ENCODE measurements at places on chromosomes 5 and 9. TPM values are rescaled to one million over a fixed set of nuclear protein-coding genes. Genes with fewer than 3 reads are reported as not detected.

DNA sequence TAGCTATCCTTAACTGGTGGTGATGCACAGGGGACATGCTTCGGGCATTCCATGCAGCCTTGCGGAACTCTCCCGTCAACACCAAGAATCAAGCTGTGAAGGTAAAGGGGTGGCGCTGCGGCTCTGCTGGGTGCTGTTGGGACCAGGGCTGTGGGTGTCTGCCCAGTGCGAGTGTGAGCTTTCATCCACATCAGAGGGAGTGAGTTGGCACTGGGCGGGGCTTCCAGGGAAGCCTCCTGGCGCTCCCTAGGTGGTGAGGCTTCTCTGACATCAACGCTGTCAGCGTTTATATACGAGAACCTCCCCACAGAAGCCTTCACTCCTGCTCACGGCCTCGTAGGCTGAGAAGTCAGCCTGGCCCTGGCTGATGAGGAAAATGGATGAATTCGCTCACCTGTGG lies 11.7 kb downstream of the ARPC5L start:
- H3K36me3 ChIP-seq = no peaks in the 10 kb centered on the region
- H3K4me1 ChIP-seq = peaks cover 31% of the 10 kb centered on the region
- no peaks in the 10 kb centered on the region for H3K27me3 ChIP-seq
- no peak for DNase-seq
- H3K27ac ChIP-seq = no peak overlapping the region

DNA sequence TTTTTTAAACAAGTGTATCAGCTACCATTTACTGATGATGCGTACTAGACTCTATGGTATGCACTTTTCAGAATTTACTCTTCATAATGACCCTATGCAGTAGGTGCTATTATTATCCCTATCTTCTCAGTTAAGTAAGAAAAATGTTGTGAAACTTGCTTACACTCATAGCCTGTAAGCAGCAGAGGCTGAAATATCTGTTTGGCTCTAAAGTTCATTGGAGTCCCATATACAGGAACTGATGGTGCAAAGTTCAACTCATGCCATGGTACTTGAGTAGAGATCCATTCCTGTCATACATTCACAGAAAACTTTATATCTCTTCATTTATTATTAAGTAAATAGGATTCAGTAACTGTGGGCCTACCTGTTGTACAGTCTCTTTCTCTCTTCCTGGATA lies 41.4 kb upstream of the CCDC112 start:
- no peak for DNase-seq
- no peaks in the 10 kb centered on the region for H3K4me1 ChIP-seq
- no peak overlapping the region for H3K27ac ChIP-seq
- H3K4me3 ChIP-seq = no peak overlapping the region
- no peaks in the 10 kb centered on the region for H3K36me3 ChIP-seq

Gene C7
- total RNA-seq = 288 TPM

Gene MSX2
- not detected for total RNA-seq

DNA sequence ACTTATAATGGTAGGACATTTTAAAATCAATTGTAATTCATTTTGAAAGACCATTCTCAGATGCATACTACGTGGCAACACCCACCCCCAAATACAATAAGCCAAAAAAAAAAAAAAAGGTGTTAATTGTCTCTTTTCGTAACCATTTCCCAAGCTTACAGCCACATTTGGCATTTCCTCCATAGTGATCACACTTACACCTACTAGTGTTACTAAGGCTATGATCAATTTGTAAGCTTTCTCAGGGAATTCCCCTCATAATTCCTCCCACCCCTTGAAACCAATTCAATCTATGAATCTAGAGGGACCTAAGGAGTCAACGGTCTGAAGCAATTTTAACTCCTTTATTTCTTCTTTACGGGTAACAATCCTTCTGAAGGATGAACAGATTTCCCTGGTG lies 40.1 kb downstream of the NR2F1 start:
- H3K4me3 ChIP-seq = no peak overlapping the region
- no peak for DNase-seq
- H3K27me3 ChIP-seq = no peaks in the 10 kb centered on the region

Gene HTR4
- total RNA-seq = not detected

GRCh38 chr5:178350361-178351220 lies 118.0 kb upstream of the PHYKPL start:
- no peak for DNase-seq
- H3K27ac ChIP-seq = no peak overlapping the region
- H3K27me3 ChIP-seq = peaks cover 7% of the 10 kb centered on the region
- no peaks in the 10 kb centered on the region for H3K4me1 ChIP-seq

Gene SH3GL2
- 1.3 TPM for total RNA-seq

- no peaks in the 10 kb centered on the region for H3K4me1 ChIP-seq
- H3K27me3 ChIP-seq = no peaks in the 10 kb centered on the region
- DNase-seq = no peak
Observed at GRCh38 chr5:54385994-54386393, 69.5 kb upstream of the HSPB3 start.

DNA sequence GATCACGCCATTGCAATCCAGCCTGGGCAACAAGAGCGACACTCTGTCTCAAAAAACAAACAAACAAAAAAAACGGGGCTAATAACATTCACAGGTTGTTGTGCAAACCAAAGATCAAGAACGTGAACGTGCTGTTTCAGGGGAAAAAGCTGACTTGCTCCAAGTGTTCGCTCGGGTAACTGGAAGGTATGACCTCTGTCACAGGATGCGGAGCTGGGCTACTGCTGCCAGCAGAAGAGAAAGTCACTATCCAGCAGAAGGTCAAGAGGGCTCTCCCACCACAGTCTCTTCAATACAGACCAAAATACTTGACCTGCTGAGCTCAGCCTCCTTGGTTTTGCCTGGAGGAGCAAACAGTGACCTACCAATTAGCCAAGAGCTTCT lies 59.7 kb downstream of the ABCA1 start:
- peak overlapping the region; percentile 57 for H3K27ac ChIP-seq
- no peak for DNase-seq
- H3K4me1 ChIP-seq = peaks cover 18% of the 10 kb centered on the region
- no peaks in the 10 kb centered on the region for H3K36me3 ChIP-seq
- no peaks in the 10 kb centered on the region for H3K27me3 ChIP-seq

Gene ZNF169
- 7.0 TPM for total RNA-seq

Gene SLC25A2
- not detected for total RNA-seq

GRCh38 chr5:36723912-36724311 lies 117.5 kb downstream of the SLC1A3 start:
- peak overlapping the region; percentile 60 for H3K27ac ChIP-seq
- no peaks in the 10 kb centered on the region for H3K4me1 ChIP-seq
- no peak overlapping the region for H3K4me3 ChIP-seq
- no peak for DNase-seq

Gene ZNF454
- 8.2 TPM for total RNA-seq

GRCh38 chr5:123176938-123177275 lies 87.9 kb downstream of the PRDM6 start:
- DNase-seq = no peak
- H3K4me3 ChIP-seq = no peak overlapping the region
- no peak overlapping the region for H3K27ac ChIP-seq
- no peaks in the 10 kb centered on the region for H3K36me3 ChIP-seq

GRCh38 chr9:90092508-90092907 lies 487.7 kb downstream of the GADD45G start:
- DNase-seq = no peak

- H3K27me3 ChIP-seq = no peaks in the 10 kb centered on the region
- DNase-seq = no peak
- H3K27ac ChIP-seq = no peak overlapping the region
- no peaks in the 10 kb centered on the region for H3K36me3 ChIP-seq
Observed at GRCh38 chr9:78462611-78463010, 165.7 kb downstream of the PSAT1 start.

DNA sequence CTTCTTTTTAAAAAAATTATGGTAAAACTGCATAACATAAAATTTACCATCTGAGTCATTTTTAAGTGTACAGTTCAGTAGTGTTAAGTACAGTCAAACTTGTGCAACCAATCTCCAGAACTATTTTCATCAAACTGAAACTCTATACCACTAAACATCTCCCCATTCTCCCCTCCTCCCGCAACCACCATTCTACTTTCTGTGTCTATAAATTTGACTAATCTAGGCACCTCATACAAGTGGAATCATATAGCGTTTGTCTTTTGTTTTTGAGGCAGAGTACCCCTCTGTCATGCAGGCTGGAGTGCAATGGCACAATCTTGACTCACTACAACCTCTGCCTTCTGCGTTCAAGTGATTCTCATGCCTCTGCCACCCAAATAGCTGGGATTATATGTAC lies 24.0 kb upstream of the EBF1 start:
- no peaks in the 10 kb centered on the region for H3K36me3 ChIP-seq
- H3K27ac ChIP-seq = no peak overlapping the region
- no peak overlapping the region for H3K4me3 ChIP-seq
- no peaks in the 10 kb centered on the region for H3K4me1 ChIP-seq

GRCh38 chr9:114226246-114227055 lies 71.1 kb downstream of the COL27A1 start:
- H3K4me1 ChIP-seq = no peaks in the 10 kb centered on the region
- no peak overlapping the region for H3K4me3 ChIP-seq
- no peak overlapping the region for H3K27ac ChIP-seq

GRCh38 chr5:122019919-122020590 lies 58.0 kb downstream of the LOX start:
- H3K36me3 ChIP-seq = no peaks in the 10 kb centered on the region
- no peaks in the 10 kb centered on the region for H3K27me3 ChIP-seq
- no peak overlapping the region for H3K27ac ChIP-seq
- no peak overlapping the region for H3K4me3 ChIP-seq
- H3K4me1 ChIP-seq = no peaks in the 10 kb centered on the region
- no peak for DNase-seq

Gene SPAAR
- 7.3 TPM for total RNA-seq

GRCh38 chr5:96408841-96409538 lies 24.1 kb downstream of the PCSK1 start:
- no peaks in the 10 kb centered on the region for H3K36me3 ChIP-seq
- no peaks in the 10 kb centered on the region for H3K27me3 ChIP-seq
- no peak overlapping the region for H3K4me3 ChIP-seq
- no peak overlapping the region for H3K27ac ChIP-seq
- DNase-seq = no peak

Gene C9
- not detected for total RNA-seq

GRCh38 chr9:123437201-123437600 lies 81.2 kb downstream of the CRB2 start:
- H3K4me3 ChIP-seq = no peak overlapping the region
- no peak overlapping the region for H3K27ac ChIP-seq
- H3K27me3 ChIP-seq = no peaks in the 10 kb centered on the region
- no peak for DNase-seq

DNA sequence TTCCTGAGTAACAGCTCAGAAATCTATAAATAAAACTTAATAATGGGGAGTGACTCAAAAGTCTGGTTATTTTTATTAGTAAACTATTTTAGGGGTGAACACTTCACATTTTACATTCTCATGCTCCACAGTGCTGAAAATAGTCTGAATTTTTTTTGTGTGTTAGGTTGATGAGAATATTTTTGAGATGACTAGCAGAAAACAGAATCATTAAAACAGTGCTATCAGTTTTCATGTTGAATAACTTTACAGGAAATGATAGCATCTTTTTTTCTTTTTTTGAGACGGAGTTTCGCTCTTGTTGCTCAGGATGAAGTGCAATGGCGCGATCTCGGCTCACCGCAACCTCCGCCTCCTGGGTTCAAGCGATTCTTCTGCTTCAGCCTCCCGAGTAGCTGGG lies 60.3 kb downstream of the TMC1 start:
- no peak overlapping the region for H3K4me3 ChIP-seq
- no peaks in the 10 kb centered on the region for H3K27me3 ChIP-seq
- no peak overlapping the region for H3K27ac ChIP-seq
- peaks cover 9% of the 10 kb centered on the region for H3K4me1 ChIP-seq
- no peaks in the 10 kb centered on the region for H3K36me3 ChIP-seq
- no peak for DNase-seq

Gene NOTCH1
- 29.6 TPM for total RNA-seq

DNA sequence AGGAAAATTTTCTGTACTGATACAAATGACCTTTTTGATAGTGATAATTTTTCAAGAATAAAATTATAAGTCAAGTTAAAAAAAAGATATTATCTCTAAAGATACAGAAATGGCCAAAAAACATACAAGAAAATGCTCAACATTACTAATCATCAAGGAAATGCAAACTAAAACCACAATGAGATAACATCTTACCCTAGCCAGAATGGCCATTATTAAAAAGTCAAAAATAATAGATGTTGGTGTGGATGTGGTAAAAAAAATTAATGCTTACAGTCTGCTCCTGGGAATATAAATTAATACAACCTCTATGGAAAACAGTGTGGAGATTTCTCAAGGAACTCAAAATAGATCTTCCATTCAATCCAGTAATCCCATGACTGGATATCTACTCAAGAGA lies 22.9 kb upstream of the PTGER4 start:
- no peaks in the 10 kb centered on the region for H3K36me3 ChIP-seq
- DNase-seq = no peak
- no peak overlapping the region for H3K27ac ChIP-seq
- no peaks in the 10 kb centered on the region for H3K4me1 ChIP-seq
- H3K4me3 ChIP-seq = no peak overlapping the region

Gene GGTA1
- total RNA-seq = 2.3 TPM

DNA sequence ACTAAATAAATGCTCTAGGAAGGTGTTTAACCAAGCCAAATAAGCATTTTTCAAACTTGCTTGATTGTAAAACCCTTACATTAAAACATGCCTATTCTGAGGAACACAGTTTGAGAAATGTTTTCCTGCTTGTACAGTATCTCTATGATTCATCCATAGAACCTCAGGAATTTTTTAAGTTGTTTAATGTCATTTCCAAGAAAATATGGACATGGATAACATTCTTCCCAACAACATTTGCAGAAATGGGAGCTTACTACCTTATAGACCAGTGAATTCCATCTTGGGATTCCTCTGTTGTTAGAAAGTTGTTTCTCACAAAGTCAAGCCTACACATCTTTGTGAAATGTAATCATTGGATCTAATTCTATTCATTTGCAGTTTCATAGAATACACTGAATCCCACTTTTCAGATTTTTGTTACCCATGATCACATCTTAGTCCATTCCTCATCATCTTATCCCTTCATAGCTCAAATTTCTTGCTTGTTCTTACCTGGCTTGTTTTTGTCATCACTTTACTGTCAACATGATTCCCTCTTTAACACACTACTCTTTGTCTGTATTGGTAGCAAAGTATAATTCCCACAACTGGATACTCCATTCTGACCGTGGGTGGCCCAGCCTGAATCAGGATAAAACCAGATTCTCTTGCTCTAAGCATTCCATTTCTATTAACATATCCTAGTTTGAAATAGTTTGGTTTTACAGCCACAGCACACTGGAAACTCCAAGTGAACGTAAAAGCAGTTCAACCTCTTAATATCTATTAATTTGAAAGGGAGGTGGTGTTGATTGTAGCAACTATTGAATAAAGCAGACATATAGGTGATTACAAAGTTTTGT lies 49.4 kb upstream of the PAPPA start:
- no peaks in the 10 kb centered on the region for H3K36me3 ChIP-seq
- no peak overlapping the region for H3K4me3 ChIP-seq
- no peaks in the 10 kb centered on the region for H3K27me3 ChIP-seq
- H3K4me1 ChIP-seq = no peaks in the 10 kb centered on the region
- DNase-seq = no peak

GRCh38 chr5:385321-385720 lies 57.7 kb upstream of the EXOC3 start:
- H3K4me3 ChIP-seq = no peak overlapping the region
- H3K4me1 ChIP-seq = no peaks in the 10 kb centered on the region
- no peak overlapping the region for H3K27ac ChIP-seq
